ENCODE measurements at places on chromosomes 7 and 10.

DNA sequence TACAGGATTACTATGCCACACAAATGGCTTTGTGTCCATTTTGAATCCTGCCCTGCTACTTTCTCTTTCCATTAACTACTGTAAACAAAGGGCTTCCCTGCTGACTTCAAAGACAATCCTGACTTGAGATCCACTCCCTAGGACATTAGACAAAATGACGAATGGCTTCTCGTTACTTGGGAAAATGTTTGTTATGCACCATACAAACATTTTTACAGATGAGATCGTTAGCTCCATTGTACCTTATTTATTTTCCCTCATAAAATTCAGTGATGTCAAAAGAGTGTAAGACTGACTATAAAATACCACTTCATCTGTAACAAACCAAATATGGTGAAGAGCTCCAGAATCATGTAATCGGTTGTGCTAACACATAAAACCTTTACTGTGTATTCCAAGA lies 121.8 kb downstream of the CD36 start:
- DNase-seq = no peak

- DNase-seq = no peak
Measured at GRCh38 chr7:8938044-8938805, 504.8 kb downstream of the NXPH1 start.

DNA sequence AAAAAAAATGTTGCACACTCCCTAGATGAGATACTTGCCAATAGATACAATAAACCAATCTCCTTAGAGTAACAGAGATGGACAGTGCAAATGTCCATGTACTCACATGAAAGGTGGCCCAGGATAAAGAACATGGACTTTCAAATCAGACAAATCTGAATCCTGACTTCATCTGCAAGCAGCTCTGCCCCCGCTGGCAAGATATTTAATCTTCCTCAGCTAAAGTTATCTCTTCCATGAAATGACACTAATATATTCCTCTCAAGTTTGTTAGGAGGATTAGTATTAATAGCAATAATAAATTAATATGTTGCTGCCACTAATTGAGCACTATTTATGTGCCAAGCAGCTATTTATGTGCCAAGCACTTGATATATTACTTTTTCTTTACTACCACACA lies 148.6 kb upstream of the YAE1 start:
- no peak for DNase-seq

DNA sequence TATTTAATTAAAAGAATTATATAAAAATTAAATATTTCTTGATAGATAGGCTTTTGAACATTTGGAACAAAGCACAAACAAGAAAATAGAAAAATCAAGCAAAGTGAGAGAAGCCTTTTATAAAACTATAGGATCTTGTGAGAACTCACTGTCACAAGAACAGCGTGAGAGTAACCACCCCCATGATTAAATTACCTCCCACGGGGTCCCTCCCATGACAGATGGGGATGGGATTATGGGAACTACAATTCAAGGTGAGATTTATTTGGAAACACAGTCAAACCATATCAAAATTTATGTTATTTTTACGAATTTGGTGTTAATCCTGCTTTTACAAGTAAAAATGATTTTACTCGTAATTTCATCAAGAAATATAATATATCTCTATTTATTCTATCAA lies 1136.1 kb upstream of the POT1 start:
- DNase-seq = no peak

GRCh38 chr7:111517549-111517951 lies 44.7 kb downstream of the IMMP2L start:
- no peak for DNase-seq

- DNase-seq = no peak
Measured at GRCh38 chr10:43136995-43137716, 1.1 kb upstream of the CSGALNACT2 start.

DNA sequence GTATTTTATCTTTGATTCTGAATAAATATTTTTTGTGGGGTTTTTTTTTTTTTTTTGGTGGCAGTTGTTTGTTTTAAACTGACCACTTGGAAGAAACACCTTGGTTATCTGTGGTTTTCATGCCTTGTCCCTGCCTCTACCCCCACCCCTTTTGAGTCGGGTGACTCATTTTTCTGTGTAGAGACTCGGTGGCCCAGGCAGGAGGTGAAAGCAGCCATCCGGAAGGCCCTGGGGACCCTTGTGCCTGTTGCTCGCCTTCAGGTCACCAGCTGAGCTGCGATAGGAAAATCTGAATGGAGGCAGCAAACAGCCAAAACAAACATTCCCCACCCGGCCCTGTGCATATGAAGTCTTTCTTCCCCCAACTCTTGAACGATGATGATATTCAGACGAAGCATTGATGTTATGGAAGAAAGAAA lies 22.8 kb downstream of the CYP17A1 start:
- DNase-seq = no peak

DNA sequence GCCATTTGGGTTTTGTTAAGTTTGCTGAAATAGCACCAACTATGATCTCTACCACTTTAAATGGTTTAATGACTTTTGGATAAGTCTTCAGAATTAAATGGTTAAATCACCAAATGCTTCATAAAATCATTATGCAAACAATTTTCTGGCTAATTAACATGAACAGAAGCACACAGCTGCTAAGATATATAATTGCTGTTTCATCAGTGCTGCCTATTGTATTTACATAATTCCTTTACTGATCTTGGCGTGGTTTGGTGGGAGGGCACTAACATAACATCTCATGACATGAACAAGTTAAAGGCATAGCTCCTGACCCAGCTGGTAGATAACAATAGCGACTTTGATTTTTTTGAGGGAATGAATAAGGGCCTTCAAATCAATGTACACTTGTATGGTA lies 94.1 kb downstream of the FZD1 start:
- no peak for DNase-seq

GRCh38 chr7:101614098-101614938 lies 14.8 kb downstream of the MYL10 start:
- no peak for DNase-seq

GRCh38 chr7:22419488-22419887 lies 62.5 kb upstream of the RAPGEF5 start:
- no peak for DNase-seq

DNA sequence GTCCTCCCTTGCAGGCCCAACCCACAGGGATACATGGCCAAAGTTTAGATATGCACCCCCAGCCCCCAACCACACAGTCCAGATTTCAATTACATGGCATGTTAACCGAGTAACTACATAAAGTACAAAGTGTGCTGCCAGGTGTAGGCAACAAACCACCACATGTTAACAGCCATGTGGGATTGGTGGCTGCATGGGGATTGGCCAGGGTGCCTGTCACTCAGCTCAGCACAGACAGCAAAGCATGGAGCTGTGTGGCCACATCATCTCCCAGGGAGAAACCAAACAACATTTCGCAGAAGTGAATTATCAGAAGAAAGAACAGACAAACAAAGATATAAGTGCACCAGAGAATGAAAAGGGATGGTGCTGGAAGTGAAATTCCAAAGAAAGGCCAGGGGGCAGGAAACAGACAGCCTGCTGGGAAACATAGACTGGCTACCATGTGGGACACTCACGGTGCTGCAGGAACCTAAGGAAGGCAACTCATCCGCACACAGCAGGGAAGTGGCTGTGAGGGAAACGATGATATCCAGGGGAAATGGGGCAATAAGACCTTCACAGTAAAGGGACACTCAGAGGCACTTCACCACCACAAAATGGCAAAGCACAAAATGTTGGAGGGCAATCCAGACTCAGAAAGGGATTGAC lies 171.2 kb downstream of the PTPRN2 start:
- no peak for DNase-seq

GRCh38 chr10:29731760-29732159 lies 97.0 kb upstream of the SVIL start:
- no peak for DNase-seq

DNA sequence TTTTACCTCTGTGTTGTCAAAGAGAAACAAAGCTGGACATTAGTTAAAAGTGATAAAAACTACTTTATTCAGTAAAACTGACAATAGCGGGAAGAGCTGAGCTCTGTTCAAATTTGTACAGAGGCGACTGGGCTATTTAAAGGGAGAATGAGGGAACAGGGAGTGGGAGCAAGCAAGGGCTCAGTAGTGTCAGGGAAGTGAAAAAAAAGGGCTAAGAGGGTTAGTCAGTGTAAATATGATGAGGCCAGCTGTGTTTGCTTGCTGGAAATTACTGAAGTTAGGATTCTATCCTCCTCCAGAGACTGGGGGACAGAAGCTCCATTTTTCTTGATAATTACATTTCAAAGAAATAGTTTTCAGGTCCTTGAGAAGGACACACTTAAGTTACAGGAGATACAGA lies 232.5 kb downstream of the SH2D4B start:
- no peak for DNase-seq

- DNase-seq = peak; percentile 50
Measured at GRCh38 chr7:2099048-2099957, 133.4 kb downstream of the MAD1L1 start.

DNA sequence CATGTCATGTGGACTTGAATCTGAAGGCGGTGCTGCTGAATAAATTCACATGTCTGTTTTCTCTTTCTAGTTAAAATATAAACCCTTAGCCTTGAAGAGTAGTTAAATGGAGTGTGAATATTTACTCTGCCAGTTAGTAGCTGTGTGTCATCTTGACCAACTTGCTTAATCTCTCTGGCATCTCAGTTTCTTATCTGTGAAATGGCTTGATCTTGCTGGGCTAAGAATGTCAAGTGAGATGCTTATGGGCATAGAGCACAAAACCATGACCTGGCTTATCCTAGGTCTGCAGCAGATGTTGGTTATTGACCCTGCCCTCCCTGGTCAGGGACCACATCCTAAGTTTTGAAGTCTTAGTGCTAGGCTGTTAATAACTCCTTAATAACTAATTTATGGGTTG lies 16.6 kb downstream of the ARID5B start:
- DNase-seq = no peak

DNA sequence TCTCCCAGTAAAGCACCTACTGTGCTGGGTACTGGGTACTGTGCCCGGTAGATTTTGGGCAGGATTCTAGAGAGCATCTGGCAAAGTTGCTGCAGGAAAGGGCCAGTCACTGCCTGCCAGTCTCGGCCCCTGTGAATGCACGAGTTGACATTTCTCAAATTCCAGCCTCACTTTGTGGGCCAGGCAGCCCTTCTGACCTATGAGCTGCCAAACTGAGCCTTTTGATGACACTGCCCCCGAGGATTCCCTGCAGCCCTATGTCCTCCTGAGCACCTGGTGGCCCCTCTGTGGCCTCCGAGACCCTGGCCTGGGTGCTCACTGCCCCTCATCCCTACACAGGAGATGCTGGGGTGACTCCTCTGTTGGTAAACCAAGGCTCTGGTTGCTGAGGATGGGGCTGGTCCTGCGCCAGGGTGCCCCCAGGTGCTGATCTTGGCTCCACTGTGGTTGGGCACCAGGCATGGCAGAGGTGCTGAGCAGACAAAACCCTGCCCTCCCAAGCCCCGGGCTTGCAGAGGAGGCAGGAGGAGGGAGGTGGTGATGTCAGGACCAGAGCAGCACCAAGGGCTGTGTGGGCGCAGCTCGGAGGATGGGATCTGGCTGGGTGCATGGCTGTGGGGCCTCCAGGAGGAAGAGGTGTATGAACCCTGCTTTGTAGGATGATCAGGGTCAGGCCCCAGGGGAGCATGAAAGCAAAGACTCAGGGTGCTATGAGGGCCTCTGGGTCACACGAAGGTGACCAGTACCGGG lies 16.2 kb downstream of the LHPP start:
- no peak for DNase-seq

DNA sequence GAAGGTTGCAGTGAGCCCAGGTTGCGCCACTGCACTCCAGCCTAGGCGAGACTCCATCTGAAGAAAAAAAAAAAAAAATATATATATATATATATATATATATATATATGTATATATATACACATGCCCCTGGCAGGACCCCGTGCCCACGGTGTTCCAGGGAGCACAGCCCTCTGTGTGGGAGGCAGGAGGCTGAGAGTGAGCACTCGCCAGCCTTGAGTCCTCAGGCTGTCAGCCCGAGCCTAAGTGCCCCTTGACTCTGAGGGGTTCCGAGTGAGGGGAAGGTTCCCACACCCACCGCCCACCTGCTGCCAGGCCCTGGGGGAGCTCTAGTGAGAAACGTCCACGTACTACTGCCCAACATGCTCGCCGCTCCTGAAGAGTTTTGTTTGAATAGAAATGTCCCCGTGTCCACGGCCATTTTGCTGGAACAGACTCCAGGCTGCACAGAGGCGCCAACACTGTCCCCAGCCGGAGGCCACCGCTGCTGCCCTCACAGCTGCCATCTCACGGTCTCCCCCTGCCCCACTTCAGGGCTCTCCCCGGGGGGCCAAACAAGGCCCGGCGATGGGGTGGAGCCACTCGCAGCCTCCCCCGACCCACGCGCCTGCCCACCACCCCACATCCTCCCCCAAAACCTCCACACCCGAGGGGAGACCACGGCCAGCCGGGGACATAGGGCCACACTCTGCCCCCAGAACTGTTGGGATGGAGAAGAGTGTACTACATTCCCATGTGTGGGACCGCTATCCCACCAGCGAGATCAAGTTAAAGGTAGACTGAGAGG lies 62.8 kb upstream of the EBF3 start:
- DNase-seq = no peak

DNA sequence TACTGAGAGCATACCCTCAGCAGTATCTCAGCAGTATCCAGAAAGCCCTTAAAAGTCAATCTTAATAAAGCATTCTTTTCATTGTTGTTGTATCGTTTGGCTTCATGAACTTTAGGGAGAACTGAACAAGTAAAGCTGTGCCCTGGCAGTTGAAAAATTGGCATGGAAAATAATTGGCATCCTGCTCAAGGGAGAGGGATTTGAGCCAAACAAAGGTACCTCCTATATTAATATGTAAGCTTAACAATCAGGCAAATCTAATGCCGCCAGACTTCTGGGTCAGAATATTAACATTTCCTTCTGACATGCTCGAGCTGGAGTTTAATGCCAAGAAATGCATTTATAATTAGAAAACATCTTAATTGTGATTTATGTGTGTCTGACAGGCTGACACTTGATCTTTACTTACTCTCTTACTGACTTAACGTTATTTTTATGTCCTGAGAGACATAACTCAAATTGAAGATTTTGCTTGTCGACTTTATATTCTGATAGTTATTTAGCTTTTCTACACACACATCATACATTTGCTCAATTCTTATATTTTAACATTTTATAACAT lies 42.1 kb upstream of the PCDH15 start:
- DNase-seq = no peak

DNA sequence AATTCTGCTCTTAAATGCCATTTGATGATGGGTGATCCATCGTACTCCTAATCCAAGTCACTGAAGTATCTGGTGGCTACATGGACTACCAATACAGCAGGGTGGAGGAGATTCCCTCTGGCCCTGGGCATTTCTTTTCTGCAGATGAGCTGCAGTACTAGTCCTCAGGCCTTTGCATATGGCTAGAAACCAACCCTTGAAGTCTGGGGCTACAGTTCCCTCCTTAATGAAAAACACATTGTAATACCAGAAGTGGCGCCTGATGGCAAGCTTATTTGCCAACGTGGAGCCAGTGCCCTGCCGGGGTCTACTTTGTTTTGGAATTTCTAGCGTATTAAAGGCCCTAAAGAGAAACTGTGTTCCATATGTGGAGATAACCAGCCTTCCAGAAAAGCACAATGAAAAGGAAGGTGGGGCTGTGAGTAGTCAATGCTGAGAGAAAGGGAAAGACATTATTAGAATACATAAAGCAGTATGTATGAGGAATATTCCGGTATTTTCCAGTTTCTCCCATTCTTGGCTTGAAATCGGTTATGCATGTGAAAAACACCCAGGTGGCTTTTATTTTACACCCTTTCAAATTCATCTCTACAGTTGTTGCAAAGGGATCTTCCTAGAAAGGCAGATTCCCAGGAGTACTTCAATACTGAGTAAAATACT lies 368.8 kb downstream of the PRPF18 start:
- no peak for DNase-seq

Measured in activated naive CD8-positive, alpha-beta T cell treated with anti-CD3 and anti-CD28 coated beads for 36 hours (primary cell).